Stimulated activated CD4-positive, alpha-beta T cell treated with anti-CD3 and anti-CD28 coated beads, Interleukin-4, amount 100 ng/mL, for 48 hours (primary cell): ENCODE measurements at places on chromosomes 3 and 15.

GRCh38 chr3:29978036-29978435 lies 628.4 kb upstream of the TGFBR2 start:
- DNase-seq, result no peak

- DNase-seq, result no peak
Measured at GRCh38 chr15:51865317-51865716, 35.9 kb downstream of the TMOD3 start.

DNA sequence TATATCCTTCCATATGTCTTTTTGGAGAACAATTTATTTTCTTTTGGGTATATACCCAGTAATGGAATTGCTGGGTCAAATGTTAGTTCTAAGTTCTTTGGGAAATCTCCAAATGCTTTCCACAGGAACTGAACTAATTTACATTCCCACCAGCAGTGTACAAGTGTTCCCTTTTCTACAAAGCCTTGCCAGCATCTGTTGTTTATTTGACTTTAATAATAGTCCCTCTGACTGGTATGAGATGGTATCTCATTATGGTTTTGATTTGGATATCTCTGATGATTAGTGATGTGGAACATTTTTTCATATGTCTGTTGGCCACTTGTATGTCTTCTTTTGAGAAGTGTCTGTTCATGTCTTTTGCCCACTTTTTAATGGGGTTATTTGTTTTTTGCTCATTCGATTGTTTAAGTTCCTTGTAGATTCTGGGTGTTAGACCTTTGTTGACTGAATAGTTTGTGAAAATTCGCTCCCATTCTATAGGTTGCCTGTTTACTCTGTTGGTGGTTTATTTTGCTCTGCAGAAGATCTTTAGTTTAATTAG lies 48.4 kb downstream of the TMEM45A start:
- no peak for DNase-seq

- DNase-seq, result no peak
Measured at GRCh38 chr15:36903195-36903594, 197.2 kb downstream of the MEIS2 start.

DNA sequence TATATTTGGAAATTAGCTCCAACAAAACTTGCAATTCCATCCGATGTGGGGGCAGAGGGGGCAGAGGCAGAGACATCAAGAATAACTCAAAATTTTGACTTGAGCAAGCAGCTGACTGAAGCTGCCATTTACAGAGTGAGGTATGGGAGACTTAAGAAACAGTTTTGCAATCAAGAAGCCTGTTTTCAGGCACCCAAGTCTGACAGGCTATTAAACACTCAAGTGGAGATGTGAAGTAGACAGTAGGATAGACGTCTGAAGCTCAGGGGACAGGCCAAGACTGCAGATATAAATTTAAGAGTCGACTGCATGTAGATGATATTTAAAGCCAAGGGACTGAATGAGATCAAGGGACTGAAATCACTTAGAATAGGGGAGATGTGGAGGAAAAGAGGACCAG lies 9.9 kb upstream of the SH3BP5 start:
- DNase-seq, result no peak

GRCh38 chr3:129824926-129825541 lies 68.5 kb downstream of the TMCC1 start:
- DNase-seq, result peak; percentile 9

GRCh38 chr3:46923559-46924350 lies 46.2 kb downstream of the PTH1R start:
- no peak for DNase-seq

GRCh38 chr15:39202641-39203040 lies 378.2 kb upstream of the THBS1 start:
- DNase-seq, result no peak

- no peak for DNase-seq
Measured at GRCh38 chr15:98900356-98900755, 107.2 kb downstream of the PGPEP1L start.

DNA sequence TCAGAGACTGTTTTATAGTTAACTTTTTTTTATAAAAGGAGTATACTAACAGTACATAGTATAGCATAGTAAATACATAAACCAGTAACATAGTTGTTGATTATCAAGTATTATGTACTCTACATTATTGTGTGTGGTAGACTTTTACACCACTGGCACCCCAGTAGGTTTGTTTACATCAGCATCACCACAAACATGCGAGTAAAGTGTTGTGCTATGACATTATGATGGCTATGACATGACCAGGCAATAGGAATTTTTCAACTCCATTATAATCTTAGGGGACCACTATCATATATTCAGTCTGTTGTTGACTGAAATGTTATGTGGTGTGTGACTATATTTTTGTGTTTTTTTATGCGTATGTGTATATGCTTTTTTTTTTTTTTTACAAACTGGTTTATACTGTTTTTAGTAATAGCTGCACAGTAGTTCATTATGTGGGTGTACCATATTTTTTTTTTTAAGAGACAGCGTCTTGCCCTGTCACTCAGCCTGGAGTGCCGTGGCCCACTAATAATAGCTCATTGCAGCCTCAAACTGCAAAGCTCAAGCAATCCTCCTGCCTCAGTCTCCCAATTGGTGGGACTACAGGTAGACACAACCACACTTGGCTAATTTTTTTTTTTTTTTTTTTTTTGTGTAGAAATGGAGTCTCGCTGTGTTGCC lies 1.9 kb downstream of the CAPN7 start:
- no peak for DNase-seq

DNA sequence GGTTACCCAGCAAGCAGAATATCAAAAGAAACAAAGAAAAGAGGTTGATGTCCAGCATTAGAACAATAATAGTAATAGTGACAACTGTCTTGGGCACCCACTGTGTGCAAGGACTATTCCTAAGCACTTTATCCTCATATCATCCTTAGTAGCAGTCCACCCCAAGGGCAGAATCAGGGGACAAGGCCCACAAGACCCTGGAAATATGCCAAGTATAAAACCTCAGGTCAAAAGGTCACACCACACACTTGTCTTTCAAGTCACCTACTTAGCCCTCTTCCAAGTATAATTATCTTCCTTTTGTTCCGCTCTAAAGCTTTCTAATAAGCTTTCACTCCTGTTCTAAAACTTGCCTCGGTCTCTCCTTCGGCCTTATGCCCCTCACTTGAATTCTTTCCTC lies 124.0 kb upstream of the STT3B start:
- DNase-seq, result no peak

GRCh38 chr15:99440029-99440428 lies 125.8 kb upstream of the MEF2A start:
- no peak for DNase-seq

- no peak for DNase-seq
Measured at GRCh38 chr3:136942803-136943202, 15.0 kb upstream of the IL20RB start.

DNA sequence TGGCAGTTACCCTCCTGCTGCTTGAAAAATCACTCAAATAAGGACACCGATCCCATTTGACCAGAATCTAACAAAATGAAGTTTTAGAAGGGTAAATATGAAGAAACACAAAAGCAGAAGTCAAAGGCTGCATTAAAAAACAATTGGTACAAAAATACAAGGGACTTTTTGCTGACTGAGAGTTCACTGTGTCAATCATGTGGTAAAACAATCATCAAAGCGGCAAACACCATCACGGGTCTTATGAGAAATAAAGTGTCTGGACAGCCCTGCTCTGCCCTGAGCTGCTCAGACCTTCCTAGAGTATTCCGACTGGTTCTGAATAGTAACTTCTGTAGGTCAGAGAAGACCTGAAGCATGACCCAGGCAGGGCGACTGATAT lies 137.2 kb upstream of the RAD18 start:
- no peak for DNase-seq
